T47D (cell line): ENCODE measurements at places on chromosomes 7 and 10.

- DNase-seq, result no peak
Measured at GRCh38 chr10:127354255-127354654, 157.9 kb upstream of the INSYN2A start.

- no peak for DNase-seq
Measured at GRCh38 chr7:14834883-14835282, 67.7 kb downstream of the DGKB start.

DNA sequence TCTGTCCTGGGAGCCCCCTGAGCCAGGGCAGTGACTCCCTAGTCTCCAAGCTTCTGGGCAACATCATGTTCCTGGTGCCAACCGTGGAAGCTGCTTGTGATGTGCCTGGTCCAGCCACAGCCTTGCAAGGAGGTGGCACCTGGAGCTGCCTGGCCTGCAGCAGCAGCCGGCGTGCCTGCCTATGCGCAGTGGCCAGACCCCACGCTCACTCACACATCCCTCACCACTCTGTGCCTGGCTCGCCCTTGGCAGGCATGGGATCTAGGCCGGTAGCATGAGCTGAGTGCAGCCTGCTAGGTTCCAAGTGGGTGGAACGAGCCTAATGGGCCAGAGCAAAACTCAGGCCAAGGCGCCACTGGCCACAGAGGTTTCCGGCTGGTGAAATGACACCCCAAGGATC is 184.0 kb downstream of the ZNF438 start:
- no peak for DNase-seq

DNA sequence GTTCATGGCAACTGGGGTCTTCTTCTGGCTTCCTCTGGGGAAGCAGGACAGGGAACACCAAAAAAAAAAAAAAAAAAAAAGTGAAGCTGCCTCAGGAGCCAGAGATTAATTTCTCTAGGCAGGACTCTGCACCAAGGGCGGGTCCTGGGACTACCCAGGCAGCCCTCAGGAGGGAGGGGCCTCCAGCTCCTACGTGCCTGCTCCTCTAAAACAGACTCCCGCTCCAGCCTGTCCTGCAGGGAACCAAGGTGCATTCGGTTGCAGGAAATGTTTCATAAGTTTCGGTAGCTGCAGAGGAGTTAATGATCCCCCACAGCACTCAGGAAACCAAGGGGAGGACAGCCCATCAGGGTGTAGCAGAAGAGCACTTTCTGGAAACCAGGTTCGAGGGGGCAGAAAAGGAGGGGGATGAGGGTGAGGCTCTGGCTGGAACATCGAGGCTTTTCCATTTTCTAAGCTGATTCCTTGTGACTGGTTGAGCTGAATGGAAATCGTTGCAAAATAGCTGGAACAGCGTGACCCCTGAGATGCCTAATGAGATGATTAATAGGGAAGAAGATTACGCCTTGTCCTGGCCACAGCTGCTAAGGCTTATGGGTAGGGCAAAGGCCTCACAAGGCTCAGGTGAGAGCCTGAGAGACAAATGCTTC is 84.2 kb downstream of the STRA8 start:
- no peak for DNase-seq

- DNase-seq, result no peak
Measured at GRCh38 chr7:43480581-43480980, 102.3 kb upstream of the STK17A start.

DNA sequence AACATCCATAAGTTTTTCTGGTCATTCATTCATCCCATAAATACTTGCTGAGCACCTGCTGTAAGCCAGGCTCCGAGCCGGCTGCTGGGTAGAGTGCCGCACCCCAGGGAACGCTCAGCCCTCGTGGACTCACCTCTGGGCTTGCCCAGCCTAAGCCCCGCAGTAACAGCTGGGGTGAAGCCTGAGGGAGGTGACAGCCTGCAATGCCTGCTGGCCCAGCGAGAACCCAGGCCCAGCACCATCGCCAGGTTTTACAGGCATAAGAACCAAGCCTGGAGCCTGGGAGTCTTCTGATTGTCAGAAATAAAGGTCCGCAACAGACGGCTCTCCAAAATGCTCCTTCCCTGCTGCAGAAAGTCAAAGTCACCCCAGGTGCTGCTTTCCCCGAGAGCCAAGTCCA is 205.4 kb downstream of the ZMYND11 start:
- no peak for DNase-seq

DNA sequence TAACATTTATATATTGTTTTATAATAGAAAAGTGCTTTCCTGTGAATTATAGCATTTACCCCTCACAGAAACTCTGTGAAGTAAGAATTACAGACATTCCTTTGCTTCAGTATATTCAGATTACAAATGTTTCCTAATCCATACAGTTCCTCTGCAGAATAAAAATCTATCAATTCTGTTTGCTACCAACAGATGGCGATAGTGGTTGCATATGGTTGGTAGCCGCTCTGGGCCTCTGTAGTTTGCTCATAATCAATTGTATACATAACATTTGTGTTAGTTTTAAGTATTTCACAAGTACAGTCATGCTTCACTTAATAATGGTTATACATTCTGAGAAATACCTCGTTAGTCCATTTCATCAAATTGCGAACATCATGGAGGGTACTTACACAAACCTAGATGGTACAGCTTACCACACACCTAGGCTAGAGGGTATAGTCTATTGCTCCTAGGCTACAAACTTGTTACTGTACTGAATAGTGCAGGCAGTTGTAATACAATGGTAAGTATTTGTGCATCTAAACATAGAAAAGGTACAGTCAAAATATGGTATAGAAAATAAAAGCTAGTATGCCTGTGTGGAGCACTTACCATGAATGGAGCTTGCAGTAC is 94.4 kb upstream of the STEAP4 start:
- DNase-seq, result peak; percentile 17

- DNase-seq, result no peak
Measured at GRCh38 chr7:25369786-25370185, 141.5 kb upstream of the NPVF start.

DNA sequence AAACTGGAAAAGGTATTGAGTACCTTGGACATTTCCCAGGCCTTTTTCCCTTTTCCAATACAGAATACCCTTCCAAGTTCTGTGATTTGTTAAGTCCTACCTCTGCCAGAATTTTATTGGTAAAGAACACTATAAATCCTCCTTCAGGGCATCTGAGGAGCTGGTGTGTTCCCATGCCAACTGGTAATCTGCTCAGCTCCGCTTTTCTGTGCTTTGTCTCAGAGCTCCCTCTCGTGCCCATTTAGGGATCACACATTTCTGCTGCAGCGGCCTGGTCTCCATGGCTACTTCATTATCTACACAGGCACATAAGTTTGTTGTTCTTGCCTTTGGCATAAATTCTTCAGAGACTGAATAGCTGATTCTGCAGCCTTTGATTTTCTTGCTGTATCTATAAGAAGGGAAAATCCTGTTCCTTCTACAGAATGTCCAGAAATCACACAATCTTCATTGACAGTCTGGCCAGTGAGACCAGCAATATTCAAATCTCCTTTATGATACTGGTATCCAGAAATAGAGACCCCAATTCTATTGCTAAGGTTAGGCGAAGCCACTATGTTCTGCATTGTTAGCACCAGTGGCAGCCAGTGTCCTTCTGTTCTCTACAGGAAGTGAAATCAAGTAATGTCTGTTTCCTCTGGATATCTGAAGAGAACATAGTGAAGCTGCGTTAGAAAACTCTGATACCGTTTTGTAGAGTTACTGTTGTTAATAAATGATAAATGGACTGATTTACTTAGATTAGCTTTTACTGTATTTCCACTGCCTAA is 51.9 kb downstream of the DENND11 start:
- DNase-seq, result peak; percentile 49

GRCh38 chr10:6185039-6185716 is 17.6 kb upstream of the PFKFB3 start:
- no peak for DNase-seq

DNA sequence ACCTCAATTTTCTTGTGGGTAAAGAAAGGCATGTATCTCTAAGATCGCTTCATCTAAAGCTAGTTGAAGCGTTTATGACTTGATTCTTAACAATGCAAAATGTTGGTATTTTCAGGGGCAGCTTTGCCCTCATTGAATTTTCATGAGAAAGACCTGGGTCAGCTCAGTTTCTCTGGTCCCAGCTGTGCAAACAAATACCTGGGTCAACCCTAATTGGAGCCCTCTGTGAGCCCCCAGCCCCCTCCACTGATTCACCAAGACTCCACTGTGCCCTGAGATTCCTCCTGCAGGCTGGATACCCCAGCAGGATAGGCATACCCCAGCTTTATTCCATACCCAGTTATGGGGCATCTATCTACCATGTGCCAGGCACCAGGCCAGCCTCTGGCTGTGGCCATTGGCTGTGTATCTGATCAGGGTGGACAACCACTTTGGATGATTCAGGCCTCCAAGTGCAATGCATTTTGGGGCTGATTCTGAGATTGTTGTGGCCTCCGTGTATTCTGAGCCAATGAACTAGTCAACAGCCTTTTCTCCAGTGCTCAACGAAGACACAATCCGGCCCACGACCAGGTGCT is 201.9 kb downstream of the MYOF start:
- no peak for DNase-seq
